Stimulated activated CD4-positive, alpha-beta T cell treated with anti-CD3 and anti-CD28 coated beads, Interleukin-2, amount 100 ng/mL, for 24 hours (primary cell): ENCODE measurements at places on chromosomes 7 and 10.

GRCh38 chr7:149558149-149558861 lies 60.7 kb upstream of the ZNF746 start:
- DNase-seq, result no peak

GRCh38 chr7:107173691-107174406 lies 5.0 kb downstream of the HBP1 start:
- DNase-seq, result no peak

- no peak for DNase-seq
Measured at GRCh38 chr10:66187053-66187733, 738.6 kb upstream of the LRRTM3 start.

- DNase-seq, result no peak
Measured at GRCh38 chr10:5355594-5356301, 9.0 kb upstream of the UCN3 start.

GRCh38 chr7:143882604-143883078 lies 19.3 kb downstream of the TCAF1 start:
- no peak for DNase-seq

DNA sequence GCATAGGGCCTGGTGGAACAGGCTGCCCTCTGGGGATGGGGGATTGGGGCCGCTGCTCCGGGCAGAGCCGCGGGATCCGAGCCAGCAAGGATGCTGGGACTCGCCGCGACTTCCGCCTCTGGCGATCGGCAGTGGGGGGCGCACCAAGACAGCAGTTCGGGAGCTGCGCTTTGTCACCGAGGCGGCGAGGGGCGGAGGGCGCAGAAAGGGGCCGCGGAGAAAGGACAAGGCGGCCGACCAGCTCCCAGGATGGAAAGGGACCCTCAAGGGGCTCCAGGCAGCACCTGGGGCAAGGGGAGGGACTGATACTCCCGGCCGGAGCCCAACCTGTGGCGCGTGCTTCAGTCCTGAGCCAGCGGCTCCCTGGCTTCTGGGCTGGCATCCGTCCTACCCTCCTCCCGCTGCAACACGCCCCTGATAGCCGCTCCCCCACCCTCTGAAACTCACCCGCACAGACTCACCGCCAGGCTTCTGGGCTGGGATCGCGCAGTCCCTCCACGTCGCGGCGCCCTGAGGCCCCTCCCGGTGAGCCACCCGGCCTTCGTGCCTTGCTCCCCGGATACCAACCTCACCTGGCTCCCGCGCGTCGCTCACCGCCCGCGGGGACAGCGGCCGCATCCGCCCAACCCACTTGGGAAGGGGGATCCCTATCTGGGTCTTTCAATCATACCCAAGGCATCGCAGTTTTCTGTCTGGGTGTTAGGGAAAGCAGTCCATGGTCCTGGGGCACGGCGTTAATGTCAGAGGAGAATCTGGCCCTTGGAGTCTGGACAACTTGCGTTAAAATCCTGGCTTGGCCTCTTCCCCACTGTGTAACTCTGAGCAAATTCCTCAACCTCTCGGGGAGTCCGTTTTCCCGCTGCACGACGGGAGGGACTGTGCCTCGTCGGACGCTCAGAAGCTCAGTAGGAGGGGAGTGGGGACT lies 7.0 kb upstream of the EVX1 start:
- no peak for DNase-seq

GRCh38 chr10:104231784-104232612 lies at the start of gene CFAP43:
Gene CFAP43 (minus strand): TSS chr10:104232364. CDS start chr10:104232246, 118 bp downstream.
- DNase-seq, result peak; percentile 100

GRCh38 chr10:75801121-75801520 lies 369.7 kb downstream of the LRMDA start:
- no peak for DNase-seq

GRCh38 chr7:92968502-92968901 lies 132.1 kb upstream of the CDK6 start:
- DNase-seq, result no peak

GRCh38 chr10:3592424-3592823 lies 192.6 kb downstream of the KLF6 start:
- DNase-seq, result no peak

DNA sequence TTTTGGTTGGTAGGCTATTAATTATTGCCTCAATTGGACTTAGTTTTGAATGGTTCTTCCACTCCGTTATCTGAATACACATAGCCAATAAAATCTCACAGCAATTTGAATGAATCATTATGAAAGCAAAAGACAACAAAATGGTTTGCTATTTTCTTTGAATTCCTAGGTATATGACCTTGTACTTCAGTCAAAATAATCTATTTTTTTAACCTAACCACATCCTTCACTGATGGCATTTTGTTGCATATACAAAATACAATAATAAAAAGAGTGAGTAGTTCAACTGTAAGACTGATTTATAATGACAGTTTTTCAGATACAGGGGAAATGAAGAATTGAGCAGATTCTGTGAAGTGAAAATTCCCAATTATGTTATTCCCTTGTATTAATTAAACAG lies 433.1 kb downstream of the HTR7 start:
- no peak for DNase-seq

DNA sequence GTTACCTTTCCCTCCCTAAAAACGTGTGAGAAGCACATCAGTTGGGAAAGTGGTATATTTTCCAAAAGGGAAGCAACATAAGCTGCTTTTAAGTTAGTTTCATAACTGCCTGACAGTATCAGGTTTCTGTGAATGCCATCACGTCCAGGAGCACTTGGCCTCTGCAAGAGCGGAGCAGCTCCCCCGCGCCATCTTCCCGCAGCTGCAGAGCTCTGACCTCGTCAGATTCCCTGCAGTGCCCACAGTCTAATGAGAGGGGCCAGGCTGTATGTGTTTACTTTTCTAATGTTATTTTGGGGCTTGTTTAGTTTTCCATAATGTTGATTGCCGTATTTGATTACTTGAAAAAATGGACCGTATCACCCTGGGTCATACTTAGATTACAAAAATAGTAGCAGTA lies 74.2 kb downstream of the MGMT start:
- DNase-seq, result no peak

GRCh38 chr7:28890137-28890536 lies 68.0 kb downstream of the TRIL start:
- DNase-seq, result no peak

DNA sequence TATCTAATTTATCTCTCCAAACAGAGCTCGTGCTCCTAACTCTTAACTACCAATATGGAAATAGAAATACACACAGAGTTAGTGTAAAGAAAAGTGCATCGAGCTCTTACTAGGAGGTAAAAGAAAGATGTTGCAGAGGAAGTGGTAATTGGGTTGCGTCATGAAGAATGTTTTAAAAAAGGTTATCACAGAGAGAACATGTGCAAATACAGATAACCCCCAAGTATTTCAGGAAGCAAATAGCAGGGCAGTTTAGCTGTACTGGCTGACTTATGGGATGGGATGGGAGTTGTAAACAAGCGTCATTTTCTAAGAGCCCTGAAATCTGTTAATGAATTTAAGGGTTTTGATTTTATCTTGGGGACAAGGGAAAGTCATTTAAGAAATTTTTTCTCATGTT lies 153.9 kb downstream of the AGMO start:
- DNase-seq, result no peak

DNA sequence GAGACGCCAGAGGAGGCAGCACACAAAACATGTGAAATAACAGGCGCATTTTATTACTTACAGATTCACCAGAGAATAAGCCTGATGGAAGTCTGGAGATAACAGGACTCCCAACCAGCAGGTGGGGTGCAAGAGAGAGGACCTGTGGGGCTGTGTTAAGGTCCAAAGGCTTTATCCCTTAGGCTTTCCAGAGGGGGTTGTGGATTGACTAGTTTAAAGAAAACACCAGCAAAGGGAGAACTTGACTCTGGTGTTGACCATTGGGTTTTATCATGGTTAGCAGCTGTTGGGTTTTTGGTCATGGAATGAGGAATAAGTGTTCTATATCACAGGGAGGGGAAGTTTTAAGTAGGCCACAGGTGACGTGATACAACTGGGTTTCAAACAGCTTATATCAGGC lies 1.6 kb upstream of the CRPPA start:
- DNase-seq, result no peak

GRCh38 chr10:13311177-13311575 lies 11.3 kb upstream of the PHYH start:
- no peak for DNase-seq

DNA sequence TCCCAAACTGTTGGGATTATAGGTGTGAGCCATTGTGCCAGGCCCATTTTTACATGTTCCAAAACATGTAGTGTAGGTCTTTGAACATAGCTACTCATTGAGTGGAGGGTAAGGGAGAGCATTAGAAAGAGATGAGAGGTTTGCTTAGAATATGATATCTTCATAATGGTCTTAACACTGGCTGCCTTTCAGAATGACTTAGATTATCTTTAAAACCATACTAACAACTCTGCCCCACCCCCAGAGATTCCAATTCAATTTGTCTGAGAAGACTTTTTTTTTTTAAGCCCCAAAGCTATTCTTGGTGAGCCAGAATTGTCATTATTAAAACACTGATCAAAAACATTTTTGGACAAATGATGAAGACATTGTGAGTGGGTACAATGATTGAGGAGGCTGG lies 168.9 kb downstream of the PHTF2 start:
- DNase-seq, result no peak

DNA sequence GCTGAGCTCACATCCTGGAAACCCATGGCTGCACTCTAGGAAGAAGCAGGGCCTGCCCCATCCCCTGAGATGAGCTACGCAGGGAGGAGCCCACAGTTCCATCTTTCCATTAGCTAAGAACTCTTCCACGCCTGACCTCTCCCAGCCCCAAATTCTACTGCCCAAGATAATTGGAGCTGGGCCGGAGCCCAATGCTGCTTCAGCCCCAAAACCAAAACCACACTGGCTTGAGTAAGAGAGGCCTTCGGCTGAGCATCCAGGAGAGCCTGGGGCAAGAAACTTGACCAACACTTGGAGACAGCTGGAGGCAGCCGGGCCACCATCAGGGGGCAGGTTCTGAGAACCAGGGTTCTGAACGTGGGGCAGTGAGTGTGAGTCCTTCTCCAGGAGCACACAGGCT lies 116.1 kb upstream of the ZMIZ1 start:
- no peak for DNase-seq

GRCh38 chr7:79096361-79096805 lies 357.1 kb downstream of the MAGI2 start:
- DNase-seq, result no peak

- no peak for DNase-seq
Measured at GRCh38 chr7:87561102-87561501, 39.6 kb downstream of the ABCB1 start.

DNA sequence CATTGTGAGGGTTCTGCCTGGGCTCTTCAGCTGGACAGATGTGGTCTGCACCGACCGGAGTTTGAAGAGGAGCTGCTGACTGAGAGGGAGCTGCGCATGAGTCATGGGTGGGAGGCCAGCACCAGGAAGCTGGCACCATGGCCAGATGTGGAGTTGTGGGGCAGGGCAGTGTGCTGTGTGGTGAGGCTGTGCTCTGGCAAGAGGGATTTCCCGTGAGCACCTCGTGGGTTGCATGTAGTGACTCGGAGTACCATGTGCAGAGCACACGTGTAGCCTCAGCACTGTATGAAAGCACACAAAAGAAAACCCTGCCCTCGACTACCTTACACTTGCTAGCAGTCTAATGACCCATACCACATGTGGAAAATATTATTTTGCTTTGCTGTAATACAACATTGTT lies 103.4 kb downstream of the WNT2 start:
- no peak for DNase-seq

DNA sequence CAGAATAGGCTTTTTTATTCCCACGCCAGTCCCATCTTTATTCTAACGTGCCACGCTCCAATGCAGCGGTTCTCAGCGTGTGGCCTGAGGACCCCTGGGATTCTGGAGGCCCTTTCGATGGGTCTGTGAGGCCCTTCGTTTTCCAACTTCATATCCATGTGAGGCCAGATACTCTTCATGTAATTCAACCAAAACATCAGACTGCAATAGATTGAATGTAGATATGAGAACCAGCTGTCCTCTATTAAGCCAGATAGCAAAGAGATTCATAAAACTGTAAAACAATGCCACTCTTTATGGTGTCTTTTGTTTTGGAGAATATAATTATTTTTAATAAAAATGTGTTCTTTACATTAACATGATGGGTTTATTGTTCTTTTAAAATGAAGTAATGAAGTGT lies 53.2 kb upstream of the KMT2C start:
- no peak for DNase-seq

GRCh38 chr10:127524908-127525665 lies 24.0 kb upstream of the NPS start:
- no peak for DNase-seq

DNA sequence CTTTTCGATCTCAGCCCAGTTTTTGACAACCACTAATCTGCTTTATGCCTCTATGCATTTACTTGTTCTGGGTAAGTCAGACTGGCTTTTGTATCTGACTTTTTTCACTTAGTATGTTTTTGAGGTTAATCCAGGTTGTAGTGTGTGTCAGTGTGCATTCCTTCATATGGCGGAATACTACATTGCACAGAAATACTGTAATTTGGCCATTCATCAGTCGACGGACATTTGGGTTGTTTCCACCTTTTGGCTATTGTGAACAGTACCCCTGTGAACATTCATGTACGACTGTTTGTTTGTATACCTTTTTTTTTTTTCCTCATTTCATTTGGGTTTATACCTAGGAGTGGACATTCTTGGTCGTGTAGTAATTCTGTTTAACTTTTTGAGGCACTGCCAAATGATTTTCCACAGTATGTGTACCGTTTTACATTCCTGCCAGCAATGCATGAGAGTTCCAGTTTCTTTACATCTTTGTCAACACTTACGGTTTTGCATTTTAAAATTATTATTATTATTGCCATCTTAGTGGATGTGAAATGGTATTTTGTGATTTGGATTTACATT lies 57.4 kb downstream of the MKLN1 start:
- no peak for DNase-seq

DNA sequence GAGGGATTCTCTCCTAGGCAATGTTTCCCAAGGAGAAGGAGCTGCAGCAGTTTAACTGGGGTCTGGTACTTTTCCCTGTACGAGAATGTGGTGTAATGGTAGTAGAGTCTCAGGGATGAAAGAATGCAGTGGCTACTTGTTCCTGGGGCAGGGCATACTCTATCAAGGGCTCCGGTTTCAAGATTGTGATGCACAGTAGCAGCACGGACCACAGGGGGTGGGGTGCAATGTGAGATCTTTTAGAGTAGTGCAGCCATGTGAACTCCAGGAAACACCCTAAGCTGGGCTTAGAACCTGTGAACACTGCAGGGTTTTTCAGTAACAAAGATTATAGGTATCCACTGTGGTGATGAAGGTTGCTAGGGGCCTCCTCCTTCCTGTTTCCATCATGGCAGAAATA lies 903.9 kb downstream of the NRG3 start:
- DNase-seq, result no peak
